H4 (cell line): ENCODE measurements at places on chromosomes 11 and 22. TPM values are rescaled to one million over a fixed set of nuclear protein-coding genes. Genes with fewer than 3 reads are reported as not detected.

DNA sequence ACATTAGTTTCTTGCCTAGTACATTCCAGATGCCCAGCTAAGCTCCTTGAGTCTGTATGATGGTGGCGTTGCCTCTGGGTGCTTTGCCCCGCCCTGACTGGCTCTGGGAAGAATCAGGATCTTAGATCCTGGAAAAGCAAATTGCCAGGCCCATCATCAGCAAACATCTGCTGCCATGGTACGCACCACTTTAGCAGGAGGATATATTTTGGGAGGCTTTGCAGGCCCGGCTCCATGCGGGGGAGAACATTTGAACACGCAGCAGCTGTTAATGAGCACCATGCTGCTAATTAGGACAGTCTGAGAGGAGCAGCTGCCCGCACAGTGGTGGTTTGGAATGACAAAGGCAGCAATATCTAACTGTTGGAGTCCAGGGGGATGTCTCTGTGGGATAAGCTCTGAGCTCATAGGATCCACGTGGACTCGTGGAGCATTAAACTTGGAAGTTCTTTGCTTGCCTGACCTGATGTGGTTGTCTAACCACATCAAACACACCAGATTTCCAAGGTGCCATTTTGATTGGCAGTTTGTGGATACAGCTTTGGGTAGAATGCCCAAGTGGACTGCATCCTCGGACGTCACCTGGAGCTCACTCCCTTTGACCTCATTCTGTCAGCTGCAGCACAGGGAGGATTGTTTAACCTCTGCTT is 217.0 kb upstream of the ZBED5 start:
- no peak for DNase-seq

- DNase-seq = no peak
Measured at GRCh38 chr22:39979048-39979447, 15.7 kb upstream of the FAM83F start.

- DNase-seq = no peak
Measured at GRCh38 chr11:80388130-80388529, 947.3 kb upstream of the TENM4 start.

DNA sequence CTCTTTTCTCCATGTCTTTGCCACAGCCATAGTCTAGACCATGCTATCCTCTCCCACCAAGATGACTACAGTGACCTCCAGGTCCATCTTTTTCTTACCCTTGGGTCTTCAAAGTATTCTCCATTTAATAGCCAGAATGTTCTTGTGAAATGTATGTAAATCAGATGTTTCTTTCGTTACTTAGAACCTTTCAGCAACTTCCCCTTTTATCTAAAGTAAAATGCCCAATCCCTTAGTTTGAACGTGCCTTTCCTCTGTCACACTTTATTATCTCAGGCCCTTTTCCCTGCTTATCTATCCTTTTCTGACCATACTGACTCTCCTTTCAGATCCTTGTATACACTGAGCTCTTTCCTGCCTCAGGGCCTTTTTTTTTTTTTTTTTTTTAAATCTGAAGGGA is 17.9 kb downstream of the RBM4B start:
- no peak for DNase-seq

DNA sequence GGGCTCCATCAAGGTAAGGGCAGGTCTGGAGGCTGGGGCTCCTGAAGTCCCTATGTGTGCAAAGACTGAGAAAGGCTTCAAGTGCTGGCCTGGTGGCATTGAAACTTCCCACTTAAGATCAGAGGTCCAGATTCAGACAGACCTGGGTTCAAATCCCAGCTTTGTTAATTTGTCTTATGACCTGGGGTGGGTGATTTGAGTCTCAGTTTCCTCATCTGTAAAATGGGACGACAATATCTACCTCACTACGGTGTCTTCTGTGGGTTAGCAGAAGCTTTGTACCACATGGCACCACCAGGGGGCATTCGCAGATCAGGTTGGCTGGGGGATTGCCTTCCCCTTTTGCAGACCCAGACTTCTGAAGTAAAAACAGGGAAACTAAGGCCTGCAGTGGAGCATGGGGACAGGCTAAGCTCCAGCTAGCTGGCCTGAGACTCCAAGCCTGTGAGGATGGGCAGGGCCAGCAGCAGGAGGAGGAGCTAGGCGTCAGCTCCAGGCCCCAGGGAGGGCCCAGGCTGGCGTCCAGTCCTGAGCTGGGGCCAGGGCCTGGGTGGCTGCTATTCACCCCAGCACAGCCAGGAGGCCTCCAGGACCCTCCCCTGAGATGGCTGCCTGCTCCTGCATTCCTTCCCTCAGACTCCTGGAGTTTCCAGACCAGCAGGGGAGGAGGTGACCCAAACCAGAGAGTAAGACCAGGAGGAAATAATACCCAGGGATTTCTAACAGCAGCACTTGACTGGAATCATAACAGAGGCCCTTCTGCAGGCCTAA is 1.5 kb downstream of the CASTOR1 start:
- peak; percentile 60 for DNase-seq

GRCh38 chr11:65489035-65489705 is 9.7 kb upstream of the MALAT1 start:
- peak; percentile 4 for DNase-seq

DNA sequence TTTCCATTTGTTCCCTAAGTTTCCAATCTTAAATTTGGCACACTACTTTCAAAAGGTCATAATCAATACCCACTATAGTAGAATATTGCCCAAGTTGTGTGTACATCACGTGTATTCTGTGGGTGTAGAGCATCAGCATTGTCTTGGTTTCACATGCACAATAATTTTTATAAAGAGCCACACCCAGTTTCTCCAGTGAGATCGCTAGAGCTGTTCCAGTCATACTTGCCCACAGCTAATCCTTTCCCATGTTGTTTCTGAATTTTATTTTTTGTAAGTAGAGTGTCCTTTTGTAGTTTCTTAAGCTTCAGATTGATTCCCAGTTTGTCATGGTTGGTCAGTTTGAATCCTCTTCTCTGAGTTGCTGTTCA is 13.7 kb downstream of the FAM118B start:
- no peak for DNase-seq

DNA sequence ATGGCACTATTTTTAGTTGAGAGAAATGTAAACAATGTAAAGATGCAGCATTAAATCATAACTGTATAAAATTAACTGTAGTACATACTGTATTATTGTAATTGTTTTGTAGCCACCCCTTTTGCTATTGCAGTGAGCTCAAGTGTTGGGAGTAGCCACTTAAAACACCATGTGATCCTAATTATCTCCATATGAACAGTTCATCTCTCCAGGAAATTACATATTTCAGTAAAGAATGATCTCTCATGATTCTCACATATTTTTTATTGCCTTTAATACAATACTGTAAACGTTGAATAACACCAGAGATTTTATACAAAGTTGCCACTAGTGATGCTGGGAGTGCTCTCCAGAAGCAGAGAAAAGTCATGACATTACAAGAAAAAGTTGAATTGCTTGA is 1768.6 kb downstream of the LRRC4C start:
- DNase-seq = no peak

DNA sequence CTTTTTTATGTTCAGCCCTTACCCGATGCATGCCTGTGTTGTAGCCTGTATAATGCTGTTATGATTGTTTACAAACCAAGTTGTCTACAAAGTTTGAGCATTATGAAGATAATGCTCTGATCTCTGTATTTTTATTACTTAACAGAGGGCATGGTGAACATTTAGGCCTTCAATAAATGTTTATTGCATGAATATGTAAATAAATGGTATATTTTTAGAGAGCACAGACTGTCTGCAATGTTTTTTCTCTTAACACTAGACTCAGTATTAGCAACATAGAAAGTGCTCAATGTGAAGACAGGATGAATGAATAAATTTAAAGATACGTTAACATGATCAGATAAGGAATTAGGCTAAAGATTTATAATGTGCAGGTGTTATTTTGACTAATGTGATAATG is 130.9 kb downstream of the UVRAG start:
- DNase-seq = no peak

- DNase-seq = no peak
Measured at GRCh38 chr11:75342966-75343870, 8.2 kb downstream of the ARRB1 start.

Gene MTFP1
- 45.6 and 47.0 TPM in 2 replicates for total RNA-seq

Gene GLYAT
- total RNA-seq = not detected in 2 replicates

Gene KMT5B
- 9.0 and 12.4 TPM in 2 replicates for total RNA-seq

Gene OR6A2
- 0.43 TPM in 1 of 2 replicates, not detected in the other for total RNA-seq

Gene LIF
- 2.2 and 3.9 TPM in 2 replicates for total RNA-seq
